IMR-90 (cell line): ENCODE measurements at places on chromosomes 6 and 20. TPM values are rescaled to one million over a fixed set of nuclear protein-coding genes. Genes with fewer than 3 reads are reported as not detected.

GRCh38 chr6:55088902-55089301 lies 85.4 kb upstream of the HCRTR2 start:
- no peak for DNase-seq

The BMP6 gene
- total RNA-seq, result 0.18 and 0.28 TPM in 2 replicates

The TCFL5 gene
- 8.2 and 8.3 TPM in 2 replicates for total RNA-seq

- DNase-seq, result peak; percentile 64
Measured at GRCh38 chr6:81683912-81684311, 68.6 kb downstream of the TENT5A start.

DNA sequence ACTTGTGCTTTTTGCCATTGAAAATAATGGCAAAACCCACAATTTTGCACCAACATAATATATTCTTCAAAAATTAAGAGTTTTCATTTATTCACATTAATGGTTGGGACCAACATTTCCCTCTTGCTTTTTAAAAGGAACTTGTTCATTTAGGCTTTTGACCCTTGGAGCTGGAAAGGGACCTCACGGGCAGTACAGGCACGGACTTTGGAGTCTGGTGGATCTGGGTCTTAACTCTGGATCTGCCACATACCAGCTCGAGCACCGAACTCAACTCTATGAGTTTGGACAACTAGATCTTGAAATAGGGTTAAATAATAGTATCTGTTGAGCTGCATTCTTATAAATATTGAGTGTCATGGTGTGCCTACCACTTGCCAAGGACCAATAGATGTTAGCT lies 37.2 kb downstream of the AFDN start:
- no peak for DNase-seq

DNA sequence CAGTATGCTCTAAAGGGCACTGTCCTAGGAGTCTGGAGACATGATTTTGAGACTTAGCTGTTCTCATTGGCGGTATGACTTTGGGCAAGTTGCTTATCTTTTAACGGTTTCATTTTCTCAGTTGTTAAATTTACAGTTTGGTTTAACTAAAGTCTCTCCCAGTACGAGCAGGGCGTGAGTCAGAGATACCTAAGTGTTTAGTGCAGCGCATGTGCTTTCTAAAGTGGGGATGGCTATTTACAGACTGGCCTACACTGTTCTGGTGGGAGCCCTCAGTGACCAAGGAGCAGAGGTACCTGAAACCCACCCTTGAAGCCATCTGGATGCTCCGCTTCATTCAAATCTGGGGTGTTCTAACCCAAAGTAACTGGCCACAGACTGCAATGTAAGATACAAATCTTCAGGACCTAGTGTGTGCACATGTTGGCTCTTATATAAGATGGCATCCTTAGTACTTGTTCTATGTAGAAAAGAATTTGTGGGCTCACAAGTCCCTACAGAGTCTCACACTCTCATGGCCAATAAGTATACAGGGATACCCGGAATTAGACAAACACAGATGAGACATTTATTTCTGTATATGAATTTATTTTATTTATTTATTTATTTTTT lies 10.7 kb downstream of the MSH5 start:
- peak; percentile 66 for DNase-seq

The CARMIL1 gene
- 2.9 and 3.3 TPM in 2 replicates for total RNA-seq

DNA sequence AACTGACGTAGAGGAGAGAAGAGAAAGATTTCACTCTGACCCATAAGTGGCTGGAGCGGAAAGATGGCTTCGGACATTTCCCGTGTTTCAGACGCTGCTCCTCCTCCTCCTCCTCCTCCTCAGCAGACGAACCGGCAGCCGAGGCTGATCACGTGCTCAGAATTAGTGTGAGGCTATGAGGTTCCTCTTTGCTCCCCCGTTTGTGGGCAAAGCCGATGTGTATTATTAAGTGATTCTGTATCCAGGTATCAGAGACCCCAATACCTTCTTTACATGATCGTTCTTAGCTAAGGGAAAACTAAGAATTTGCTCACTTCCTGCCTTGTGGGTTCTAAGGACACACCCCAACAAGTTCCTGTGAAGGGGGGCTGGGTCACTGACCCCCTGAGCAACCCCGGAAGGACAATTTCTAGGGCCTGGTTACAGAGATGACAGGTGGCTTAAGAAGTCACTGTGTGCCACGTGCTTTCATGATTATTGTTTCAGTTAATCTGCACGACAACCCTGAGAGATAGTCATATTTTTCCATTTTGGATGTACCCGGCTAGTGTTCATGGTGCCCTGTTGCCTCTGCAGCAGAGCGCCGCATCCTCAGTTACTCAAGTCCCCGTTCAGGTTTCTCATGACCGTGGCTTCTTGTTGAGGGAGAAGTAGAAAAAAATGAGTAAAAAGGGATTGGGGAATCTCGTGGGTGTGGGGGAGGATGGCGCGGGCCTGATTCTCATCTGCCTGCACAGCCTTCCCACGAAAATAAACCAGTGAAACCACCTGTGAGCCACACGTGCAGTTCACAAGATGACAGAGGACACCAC lies 671.8 kb downstream of the QKI start:
- no peak for DNase-seq

- peak; percentile 6 for DNase-seq
Measured at GRCh38 chr20:63102721-63103375, 96.1 kb upstream of the BHLHE23 start.

The OPRM1 gene
- not detected in 2 replicates for total RNA-seq

GRCh38 chr6:134245706-134246105 lies 72.2 kb downstream of the SGK1 start:
- no peak for DNase-seq

DNA sequence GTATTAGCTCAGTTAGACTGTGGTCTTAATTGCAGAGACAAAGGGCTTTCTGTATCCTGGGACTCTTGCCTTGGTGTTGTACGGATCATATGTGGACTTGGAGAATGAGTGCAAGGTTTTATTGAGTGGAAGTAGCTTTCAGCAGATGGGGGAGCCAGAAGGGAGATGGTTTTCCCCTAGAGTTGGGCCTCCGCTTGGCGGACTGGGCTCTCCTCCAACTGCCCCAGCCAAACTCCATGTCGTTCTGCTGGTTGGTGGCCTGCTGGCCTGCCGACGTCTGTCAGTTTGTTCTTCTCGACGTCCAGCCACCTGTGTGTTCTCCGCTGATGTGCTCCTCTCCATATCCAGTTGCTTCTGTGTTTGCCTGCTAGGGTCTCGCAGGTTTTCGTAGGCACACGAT lies 189.5 kb upstream of the FLRT3 start:
- no peak for DNase-seq

The ZFP57 gene
- not detected in 2 replicates for total RNA-seq
